ENCODE measurements at places on chromosomes 6 and 20.

DNA sequence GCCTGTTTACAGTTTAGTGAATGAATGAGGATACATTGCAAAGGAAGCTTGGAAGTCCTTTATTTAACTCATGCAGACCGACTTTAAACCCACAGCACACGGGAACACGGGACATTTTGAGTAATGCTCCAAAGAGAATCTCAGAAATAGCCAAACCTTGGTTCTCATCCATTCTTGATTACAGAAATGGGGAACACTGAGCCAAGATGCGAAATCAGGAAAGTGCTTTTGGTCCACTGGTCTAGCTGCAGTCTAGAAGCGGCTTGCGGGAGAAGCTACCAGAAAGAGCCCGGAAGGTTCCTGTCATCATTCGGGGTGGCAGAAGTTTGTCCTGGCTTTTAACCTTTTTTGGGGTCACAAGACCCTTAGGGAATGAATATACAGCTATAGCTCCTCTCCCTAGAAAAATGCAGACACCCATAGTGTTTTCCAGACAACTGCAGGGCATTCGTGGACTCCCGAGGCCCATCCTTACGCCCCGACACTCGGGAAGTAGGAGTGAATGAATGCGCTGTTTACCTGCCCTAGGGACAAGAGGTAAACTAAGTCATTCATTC is 475 bp upstream of the TMEM181 start:
- no peak for DNase-seq

DNA sequence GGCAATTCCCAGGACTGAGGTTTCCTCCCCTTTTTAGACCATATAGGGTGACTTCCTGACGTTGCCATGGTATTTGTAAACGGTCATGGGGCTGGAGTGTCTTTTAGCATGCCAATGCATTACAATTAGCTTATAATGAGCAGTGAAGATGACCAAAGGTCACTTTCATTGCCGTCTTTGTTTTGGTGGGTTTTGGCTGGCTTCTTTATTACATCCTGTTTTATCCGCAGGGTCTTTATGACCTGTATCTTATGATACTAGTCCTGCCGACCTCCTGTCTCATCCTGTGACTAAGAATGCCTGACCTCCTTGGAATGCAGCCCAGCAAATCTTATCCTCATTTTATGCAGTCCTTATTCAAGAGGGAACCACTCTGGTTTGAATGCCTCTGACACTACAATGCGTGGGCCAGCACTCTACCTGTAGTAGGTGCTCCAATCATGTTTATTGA is 190.1 kb downstream of the KCNQ5 start:
- DNase-seq: no peak

- peak; percentile 83 for DNase-seq
Measured at GRCh38 chr20:36017048-36017951, 48.9 kb downstream of the CNBD2 start.

- DNase-seq: peak; percentile 47
Measured at GRCh38 chr6:154292855-154293519, 63.6 kb downstream of the IPCEF1 start.

- peak; percentile 89 for DNase-seq
Measured at GRCh38 chr6:85185977-85186376, 263.9 kb upstream of the NT5E start.

GRCh38 chr6:167091026-167091804 is 31.7 kb upstream of the CCR6 start:
- no peak for DNase-seq

DNA sequence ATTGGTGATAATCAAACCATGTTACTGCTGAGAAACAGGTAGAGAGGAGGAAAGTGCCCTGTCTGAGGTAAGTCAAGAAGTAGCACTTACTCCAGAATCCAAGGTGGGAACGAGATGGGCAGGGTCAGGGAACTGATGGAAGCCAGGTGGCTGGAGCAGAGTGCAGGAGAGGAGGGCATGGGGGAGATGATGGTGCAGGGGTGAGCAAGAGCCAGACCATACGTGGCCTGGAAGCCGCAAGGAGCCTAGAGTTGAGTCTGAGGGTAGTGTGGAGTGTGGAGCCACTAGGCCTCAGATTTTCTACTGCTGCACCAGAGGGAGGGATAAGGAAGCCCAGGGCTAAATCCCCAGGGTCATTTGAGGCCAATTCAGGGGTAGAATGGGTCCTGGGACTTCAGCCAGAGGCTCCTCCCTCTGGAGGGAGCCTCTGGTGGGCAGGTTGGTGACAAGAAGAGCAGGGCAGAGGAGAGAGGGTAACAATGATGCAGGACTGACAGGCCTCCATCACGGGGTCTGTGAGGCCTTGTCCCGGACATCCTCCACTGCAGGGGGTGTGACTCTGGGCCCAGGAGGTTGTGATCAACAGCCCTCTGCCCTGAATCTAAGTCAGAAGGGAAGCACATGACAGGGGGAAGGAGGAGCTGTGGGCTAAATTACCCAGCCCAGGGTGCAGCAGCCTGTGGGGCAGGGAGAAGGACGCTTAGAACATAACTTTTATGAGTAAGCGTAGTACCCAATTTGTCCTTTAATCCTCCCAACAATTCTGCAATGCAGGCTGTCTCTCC is 28.7 kb downstream of the COX4I2 start:
- peak; percentile 36 for DNase-seq

- DNase-seq: peak; percentile 89
Measured at GRCh38 chr20:38298768-38299288, 5.1 kb upstream of the BPI start.

DNA sequence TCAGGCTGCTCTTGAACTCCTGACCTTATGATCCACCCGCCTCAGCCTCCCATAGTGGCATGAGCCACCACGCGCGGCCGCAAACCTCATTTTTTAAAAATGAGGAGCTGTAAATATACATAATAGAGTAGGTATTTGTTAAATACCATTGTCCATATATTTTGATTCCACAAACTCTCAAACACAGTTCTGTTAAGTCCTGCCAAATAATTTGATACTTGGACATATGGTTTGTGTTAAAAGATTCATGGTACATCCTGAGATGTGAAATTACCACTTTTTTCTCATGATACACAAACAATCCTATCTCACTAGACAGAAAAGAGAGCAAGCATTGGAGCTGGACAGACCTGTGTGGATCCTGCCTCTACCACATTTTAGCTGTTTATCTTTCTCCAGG is 334.1 kb upstream of the KCNQ5 start:
- DNase-seq: peak; percentile 43

DNA sequence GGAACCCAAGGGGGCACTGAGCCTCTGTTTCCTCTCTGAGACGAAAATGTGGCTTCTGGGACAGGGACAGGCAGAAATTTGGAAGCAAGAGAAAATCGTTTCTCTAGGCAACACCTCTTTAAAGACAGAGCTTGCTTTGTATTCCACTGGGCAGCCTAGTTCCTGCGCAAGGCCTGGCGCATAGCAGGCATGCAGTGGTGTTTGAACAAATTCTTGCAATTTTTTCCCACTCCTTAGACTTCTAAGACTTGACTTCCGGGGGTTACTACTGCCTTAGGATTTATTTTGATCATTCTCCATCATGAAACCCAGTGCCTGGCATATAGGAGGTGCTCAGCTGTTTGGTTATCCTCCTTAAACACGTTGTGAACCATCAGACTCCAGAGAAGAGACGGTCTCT is 249.0 kb upstream of the KCNG1 start:
- no peak for DNase-seq

DNA sequence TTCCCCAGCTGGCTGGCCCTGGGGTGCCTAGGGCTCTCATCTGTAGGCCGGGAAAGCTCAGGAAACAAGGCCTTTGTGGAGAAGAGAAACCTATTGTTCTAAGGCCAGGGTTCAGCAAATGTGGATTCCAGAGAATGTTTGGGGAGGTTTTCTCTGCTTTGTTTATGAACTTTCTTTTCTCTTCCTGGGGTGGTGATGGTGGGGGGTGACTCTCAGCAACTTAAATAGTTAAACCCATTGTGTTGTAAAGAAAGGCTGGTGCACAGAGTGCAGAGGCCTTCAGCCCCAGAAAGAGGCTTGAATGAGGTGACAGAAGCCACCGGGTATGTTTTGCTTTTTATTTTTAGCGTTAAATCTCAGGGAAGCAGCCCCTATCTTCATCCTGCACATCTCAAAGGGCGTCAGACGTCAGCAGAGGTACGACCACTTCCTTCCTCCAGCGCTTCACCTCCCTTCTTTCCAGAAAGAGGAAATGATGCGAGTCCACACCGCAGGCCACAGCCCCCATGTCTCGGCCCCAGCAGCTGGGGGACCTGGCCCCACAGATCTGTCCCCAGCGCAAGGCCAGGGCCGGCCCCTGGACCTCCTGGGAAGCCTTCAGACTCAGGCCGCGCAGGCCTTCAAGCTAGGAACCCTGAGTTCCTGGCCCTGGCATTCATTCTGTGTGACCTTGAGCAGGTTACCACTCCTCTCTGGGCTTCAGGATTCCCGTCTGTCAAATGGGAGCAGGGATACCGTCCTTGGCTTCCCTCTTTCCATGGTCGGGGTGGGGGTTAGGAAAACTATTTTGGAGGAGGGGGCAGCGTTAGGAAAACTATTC is 605 bp upstream of the PPP1R16B start:
- no peak for DNase-seq

DNA sequence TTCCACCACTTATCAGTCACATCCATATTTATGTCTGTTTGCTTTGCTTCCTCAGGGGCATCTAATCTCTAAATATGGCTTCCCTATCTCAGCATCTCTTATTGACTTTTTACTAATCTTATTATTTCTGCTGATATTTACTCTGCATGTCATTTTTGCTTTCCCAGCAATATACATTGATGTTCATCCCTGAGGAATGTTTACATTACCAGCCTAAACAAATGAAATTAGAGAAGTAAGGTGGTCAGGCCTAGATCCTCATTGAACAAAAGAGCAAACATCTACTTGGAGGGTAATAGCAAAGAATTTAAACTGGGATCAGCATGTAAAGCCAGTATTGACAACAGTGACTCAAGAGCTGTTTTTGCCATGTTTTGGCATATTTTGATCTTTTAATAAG is 546.4 kb downstream of the MMUT start:
- DNase-seq: no peak

- no peak for DNase-seq
Measured at GRCh38 chr20:36951979-36952738, 651 bp upstream of the SAMHD1 start.

DNA sequence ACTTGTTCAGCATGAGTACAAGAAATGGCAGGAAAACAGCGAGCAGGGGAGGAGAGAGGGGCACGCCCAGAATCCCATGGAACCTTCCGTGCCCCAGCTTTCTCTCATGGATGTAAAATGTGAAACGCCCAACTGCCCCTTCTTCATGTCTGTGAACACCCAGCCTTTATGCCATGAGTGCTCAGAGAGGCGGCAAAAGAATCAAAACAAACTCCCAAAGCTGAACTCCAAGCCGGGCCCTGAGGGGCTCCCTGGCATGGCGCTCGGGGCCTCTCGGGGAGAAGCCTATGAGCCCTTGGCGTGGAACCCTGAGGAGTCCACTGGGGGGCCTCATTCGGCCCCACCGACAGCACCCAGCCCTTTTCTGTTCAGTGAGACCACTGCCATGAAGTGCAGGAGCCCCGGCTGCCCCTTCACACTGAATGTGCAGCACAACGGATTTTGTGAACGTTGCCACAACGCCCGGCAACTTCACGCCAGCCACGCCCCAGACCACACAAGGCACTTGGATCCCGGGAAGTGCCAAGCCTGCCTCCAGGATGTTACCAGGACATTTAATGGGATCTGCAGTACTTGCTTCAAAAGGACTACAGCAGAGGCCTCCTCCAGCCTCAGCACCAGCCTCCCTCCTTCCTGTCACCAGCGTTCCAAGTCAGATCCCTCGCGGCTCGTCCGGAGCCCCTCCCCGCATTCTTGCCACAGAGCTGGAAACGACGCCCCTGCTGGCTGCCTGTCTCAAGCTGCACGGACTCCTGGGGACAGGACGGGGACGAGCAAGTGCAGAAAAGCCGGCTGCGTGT is 11.6 kb downstream of the TNFAIP3 start:
- DNase-seq: no peak

- DNase-seq: peak; percentile 91
Measured at GRCh38 chr6:159899994-159900745, 9.4 kb downstream of the MAS1 start.

- no peak for DNase-seq
Measured at GRCh38 chr6:54810147-54810546, 36.4 kb upstream of the FAM83B start.

GRCh38 chr6:99011151-99011550 is 63.4 kb upstream of the FBXL4 start:
- DNase-seq: no peak

DNA sequence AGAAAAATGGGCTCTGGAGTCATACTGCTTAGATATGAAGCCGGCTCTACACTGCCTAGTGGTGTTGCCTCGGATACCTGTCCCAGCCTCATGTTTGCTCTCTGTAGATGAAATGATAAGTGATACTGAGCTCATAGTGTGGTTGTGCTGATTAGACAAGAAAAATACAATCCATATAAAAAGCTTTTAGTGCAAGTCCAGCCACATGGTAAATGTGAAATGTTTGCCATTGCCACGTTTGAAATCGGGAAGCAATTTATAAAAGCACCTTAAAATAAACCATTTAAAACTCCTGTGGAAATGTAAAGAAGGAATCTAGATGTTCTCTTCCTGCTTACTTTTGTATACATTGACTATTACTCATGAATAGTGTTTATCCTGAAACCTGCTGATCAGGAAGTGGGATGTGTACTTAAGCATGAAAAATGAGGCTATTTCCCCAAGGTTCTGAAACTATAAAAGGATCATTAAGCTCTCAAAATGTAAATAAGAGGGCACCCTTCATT is 13.1 kb upstream of the PBOV1 start:
- no peak for DNase-seq

- DNase-seq: no peak
Measured at GRCh38 chr6:152268846-152269442, 368.2 kb downstream of the SYNE1 start.

- DNase-seq: no peak
Measured at GRCh38 chr6:89954721-89955148, 60.5 kb downstream of the GJA10 start.

Measured in fibroblast of gingiva (primary cell).